ENCODE measurements at places on chromosomes 2 and 18.

GRCh38 chr2:53234548-53234903, 533.1 kb upstream of the CHAC2 start:
- DNase-seq = no peak

GRCh38 chr2:170815746-170816503, 762 bp upstream of the GAD1 start:
- DNase-seq = peak; percentile 64

DNA sequence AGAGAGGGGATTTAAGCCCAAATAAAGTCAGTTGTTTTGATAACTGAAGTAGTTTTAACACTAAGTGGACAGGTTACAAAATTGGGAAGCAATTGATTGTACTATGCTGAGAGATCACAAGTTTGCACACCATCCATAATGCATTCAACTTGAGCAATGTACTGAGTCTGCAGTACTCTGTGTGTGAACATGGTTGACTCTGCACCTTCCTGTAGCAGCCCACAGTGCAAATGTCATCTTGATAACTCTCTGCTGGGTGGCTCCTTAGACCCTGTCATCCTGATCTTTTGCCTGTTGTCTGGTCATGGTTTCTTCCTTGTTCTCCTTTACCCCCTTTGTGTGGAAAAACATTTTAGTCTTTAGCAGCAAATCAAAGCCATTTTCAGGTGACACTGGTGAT, 168.0 kb downstream of the ARHGAP15 start:
- DNase-seq = no peak

DNA sequence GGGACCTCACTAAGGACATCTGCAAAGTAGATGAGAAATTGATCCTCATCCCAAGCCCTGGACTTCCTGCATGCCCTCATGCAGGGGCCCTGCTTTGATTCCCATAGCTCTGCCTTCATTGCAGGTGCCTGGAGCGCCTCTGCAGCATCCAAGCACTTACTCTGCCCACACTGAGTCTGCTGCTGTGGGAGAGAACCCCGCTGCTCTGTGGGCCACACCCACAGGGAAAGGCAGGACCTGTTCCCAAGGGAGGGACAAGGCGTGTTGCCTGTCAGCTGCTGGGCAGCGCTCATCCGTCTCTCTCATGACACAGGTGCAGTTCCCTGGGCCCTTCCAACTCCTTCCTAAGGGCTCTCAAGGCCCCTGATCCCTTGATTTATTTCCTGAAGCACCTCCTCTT, 266.8 kb upstream of the SMIM21 start:
- no peak for DNase-seq

GRCh38 chr2:190119257-190119656, 56.7 kb upstream of the MSTN start:
- DNase-seq = no peak
